ENCODE measurements at places on chromosomes 7 and 10. TPM values are rescaled to one million over a fixed set of nuclear protein-coding genes. Genes with fewer than 3 reads are reported as not detected.

The TBL2 gene
- total RNA-seq = 60.9 TPM

The WNT2 gene
- total RNA-seq = not detected

The OR6B1 gene
- total RNA-seq = not detected

The PLEKHS1 gene
- total RNA-seq = not detected
